ENCODE measurements at places on chromosomes 1 and 21.

- no peak for DNase-seq
Measured at GRCh38 chr1:40382108-40382460, 8.6 kb downstream of the SMAP2 start.

DNA sequence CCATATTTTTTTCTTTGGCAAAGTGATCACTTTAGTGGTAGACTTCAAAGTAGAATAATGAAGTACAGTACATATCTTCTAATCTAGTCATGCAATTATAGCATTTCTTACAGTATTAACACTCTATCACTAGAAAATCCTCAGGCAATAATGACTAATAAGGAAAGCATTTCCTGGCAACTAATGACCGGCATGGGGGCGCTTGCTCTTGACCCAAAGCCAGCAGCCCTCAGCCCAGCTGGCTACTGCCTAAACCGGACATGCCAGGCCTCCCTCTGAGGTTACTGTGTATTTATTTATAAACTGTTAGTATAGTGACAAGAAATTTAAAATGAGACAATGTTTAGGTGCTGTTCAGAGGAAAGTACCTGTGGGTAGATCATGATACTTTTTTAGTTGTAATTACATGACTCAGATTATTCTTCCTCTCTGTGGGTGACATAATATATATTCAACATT is 633.8 kb downstream of the PTPRC start:
- peak; percentile 90 for DNase-seq

DNA sequence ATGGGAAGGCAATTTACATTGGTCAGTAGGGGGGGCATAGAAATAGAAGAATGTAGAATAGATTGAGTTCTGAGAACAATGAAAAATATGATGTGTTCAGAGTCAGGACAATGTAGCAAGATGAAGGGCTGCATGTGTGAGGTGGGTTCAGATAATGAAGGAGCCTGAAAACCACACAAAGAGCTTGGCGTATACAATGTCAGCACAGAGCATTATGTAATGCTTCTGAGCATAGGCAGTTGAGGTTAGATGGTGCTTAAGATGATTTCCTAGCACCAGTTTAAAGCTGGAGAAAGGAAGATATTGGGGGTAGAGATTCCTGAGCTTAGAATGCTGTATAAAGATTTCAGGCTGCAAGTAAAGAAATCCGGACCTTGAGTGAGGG is 202.0 kb upstream of the SNX7 start:
- DNase-seq = no peak

DNA sequence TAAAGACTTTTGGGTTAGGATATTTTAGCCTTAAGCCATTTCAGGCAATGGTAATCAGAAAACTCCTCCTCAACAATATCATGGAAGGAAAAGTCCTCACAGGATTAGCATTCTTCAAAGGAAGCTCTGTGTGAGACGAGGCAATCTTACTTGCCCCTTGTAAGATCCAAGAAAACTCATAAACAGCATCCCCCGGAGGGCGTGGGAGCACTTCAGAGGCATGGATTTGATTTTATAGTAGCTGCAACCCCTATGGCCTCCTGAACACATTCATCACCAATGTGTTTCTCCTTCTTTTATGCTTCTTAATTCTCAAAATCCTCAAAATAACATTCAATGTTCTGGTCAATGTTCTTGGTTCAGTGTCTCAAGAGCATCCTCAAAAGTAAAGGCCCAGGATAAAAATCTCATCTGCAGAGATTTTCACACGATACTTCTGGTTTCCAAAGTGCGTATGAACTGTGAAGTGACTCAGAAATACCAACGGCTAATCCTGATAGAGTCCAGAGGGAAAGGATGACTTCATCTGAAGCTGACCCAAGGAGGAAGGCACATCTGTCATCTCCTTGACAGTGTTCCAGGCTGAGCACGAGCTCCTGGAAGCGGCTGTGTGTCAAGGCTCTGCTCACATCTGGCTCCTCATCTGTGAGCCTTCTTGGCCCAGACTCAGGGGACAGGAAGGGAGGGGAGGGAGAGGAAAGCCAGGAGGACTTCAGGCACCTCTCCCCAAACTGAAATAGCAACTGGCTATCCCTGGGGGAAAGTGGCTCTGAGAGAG is 49.3 kb upstream of the PSEN2 start:
- DNase-seq = peak; percentile 75

DNA sequence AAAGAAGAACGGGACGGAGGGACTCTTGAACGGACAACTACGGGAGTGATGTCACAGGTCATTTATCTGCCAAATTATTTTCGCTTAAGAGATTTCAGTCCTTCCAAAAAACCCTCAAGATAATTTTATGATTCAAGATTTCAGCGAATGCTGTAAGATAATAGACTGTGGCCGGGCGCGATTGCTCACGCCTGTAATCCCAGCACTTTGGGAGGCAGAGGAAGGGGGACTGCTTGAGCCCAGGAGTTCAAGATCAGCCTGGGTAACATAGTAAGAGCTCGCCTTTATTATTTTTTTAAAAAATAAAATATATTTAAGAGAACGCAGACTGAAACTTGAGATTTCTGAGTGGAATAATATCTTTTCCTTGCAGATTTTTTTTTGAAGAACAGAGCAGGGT is 609 bp downstream of the RWDD2B start:
- DNase-seq = no peak

DNA sequence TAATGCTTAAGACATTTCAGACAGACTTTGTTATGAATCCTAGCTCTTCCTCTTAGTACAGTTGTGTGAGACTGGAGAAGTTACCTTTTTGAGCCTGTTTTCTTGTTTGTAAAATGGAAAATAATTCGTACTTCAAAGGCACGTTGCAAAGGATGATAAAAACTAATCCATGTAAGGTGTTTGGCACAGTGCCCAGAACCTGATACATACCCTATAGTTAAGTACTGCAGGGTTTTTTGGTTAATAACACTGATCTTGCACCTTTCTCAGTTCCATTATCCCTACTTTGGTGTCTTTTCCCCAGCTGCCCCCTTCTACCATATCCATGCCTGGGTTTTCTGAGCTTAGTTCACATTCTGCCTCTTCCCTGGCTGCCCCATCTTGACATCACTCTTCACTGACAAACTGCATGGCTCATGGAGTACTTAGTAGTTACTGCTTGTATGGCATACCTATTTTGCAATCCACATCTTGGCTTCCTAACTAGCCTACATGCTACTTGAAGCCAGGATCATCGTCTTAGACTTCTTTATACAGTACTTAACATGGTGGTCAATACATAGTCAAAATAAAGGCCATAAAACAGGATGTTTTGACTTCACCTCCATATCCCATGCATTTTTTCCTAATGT is 10.1 kb downstream of the CCDC185 start:
- DNase-seq = peak; percentile 19

GRCh38 chr1:28737307-28738132 is 780 bp downstream of the YTHDF2 start:
- DNase-seq = peak; percentile 49

DNA sequence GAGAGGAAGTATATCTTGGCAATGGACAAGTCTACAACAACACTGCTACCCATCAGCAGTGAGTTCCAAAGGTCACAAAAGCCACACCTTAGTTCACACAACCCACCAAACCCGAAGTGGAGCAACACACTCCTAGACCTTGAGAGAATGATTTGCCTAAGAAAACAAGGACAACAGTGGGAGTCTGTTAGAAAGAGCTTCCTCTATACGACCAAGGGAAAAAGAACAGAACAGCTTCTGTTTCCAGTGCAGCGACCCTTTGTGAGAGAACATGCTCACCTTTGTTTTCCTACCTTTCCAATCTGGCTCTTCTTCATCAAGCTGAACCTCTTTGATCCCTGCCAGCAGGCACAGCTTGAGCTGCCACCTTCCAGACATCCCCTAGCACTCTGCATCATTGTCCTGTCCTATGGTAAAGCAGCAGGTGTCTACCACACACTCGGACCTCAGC is 56.7 kb upstream of the PALMD start:
- DNase-seq = no peak

DNA sequence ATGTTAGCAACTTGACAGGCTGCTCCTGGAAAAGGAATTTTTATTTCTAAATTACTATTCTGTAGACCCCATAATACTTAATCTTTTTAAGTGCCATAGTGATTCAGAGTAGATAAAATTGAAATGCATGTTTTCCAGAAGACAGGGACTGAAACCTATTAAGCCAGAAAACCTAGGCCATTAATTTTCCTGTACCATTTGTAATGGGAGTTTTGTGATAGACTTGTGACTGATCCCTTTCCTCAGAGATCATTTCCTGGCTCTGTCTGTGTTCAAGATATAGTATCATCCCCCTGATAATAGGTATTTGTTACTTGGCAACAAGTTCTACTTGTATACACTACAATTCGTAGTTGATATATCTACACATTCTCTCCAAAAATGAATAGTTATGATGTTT is 1609.8 kb downstream of the AMY1C start:
- DNase-seq = no peak

DNA sequence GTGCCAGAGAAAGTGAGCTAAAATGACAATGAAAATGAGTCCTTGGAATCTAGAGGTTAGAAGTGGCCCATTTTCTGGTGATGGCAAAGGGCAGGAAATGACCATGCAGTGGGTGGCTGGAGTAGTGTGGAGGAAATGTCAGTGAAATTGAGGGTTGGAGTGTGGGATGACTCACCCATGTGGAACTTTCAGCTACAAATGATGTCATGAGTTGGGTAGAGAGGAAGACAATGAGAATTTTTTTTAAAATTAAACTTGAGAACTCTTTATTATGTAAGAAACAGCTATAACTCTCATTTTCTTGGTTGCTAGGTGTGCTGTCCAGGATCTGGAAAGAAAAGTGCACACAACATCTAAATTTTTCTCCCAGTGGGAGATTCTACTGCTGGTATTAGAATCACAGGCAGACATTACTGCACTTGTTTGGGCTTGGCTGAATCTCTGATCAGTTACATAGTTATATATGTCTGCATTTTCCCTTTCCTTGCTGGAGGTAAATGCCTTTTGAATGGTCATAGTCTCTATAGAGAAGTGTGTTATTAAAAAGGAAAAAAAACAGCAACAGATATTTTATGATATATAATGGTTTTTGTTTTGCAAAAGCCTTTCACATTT is 56.8 kb upstream of the GNG12 start:
- DNase-seq = peak; percentile 84

- no peak for DNase-seq
Measured at GRCh38 chr1:118927427-118928187, 60.5 kb downstream of the TBX15 start.

DNA sequence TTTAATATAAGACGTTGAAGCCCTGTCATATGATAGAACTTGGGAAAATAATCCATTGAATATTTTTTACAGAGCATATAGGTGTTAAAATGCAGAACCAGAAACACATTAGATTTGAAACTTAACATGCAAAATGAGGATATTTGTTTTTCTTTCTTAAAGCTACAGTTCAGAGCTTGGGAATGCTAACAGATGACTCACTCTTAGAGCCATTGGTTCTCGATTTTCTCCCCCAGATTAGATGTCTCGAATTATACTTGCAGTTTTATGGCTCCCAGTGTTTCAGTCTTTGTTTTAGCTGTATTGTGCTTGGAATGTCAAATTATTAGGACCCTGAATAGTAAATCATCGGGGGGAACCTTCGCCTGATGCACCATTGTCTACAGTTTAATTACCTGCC is 575.7 kb upstream of the ZP4 start:
- DNase-seq = no peak

DNA sequence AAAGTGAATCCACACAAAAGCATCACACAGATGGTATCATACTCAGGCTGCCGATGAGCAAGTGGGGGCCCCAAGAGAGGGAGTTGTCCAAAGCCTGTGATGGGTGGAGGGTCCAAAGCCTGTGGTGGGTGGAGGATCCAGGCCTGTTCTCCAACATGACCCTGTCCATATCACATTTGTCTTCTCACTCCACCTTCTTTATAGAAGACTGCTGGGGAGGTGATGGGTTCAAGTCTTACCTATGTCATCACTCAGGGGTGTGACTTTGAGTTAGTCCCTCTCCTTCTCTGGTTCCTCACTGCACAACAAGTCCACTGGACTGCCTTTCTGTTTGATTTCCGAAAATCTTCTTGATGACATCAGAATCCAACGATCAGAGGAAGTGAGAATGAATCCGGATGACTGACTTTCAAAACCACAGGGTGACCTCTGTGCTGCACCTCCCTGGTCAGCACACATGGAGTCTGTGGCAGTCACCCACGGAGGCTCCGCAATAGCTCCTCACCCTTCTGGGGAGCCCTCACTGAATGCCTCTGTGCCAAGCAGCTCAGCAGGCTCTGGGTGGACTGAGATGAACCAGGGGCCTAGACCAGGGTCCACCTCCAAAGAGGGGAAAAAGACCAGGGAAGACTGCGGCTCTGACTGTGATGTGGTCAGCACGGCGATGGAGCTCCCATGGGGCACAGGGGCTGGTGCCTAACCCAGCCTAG is 166.8 kb downstream of the HIVEP3 start:
- DNase-seq = no peak

- no peak for DNase-seq
Measured at GRCh38 chr21:25080661-25081060, 526.6 kb downstream of the MRPL39 start.

- no peak for DNase-seq
Measured at GRCh38 chr1:211579440-211580302, 710 bp upstream of the SLC30A1 start.

DNA sequence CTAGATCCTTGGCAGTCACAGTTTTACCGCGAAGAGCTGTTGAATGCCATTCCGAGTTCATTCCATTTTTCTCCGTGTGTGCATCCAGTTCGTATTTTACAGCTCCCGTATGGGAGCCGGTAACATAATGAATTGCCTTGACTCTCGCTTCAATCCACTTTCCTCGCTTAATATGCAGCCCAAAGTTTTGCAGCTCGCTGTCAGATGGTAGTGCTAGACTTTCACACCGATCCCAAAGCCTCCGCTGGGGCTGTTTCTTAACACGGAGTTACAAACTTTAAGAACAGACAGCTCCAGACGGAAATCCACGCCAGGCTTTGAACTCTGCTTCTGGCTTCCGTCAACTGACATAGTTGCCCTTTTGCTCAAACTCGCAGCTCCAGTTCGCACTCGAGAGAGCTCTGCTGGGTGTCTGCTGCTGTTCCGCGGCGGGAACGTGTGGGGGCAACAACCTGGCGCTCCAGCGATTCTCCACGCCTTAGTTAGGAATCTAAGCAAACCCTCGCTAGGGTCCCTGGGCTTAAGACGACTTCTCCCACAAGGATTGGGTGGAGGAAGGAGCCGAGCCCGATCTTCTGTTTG is 3.5 kb upstream of the ARID1A start:
- peak; percentile 94 for DNase-seq

- no peak for DNase-seq
Measured at GRCh38 chr1:163378554-163378953, 56.8 kb downstream of the NUF2 start.

GRCh38 chr1:156106624-156107488 is 7.7 kb upstream of the LMNA start:
- no peak for DNase-seq

- peak; percentile 66 for DNase-seq
Measured at GRCh38 chr1:115908565-115909274, 67.6 kb upstream of the SLC22A15 start.

DNA sequence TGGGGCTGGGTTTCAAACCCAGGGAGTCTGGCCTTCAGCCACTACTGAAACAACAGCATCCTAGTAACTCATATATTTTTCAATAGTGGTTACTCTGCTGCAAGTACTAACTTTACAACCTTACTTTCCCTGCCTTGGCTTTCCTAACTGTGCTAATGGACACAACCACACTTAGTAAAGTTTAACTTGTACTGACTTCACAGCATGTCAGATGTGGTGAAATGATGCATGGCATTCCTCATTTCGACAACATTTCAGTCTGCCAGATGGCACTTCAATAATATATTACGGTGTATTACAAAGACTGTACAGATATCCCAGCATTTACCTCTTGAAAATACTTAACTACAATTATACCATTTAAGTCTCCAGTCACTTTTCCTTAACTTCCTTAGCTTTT is 27.8 kb downstream of the LRRC7 start:
- DNase-seq = no peak

- DNase-seq = no peak
Measured at GRCh38 chr21:27086186-27086585, 119.3 kb upstream of the ADAMTS5 start.

GRCh38 chr1:212944229-212944901 is 6.0 kb upstream of the VASH2 start:
- no peak for DNase-seq
